ENCODE measurements at places on chromosomes 13 and 19.

- no peak for DNase-seq
Measured at GRCh38 chr19:35294859-35295791, 3.2 kb downstream of the MAG start.

- DNase-seq, result no peak
Measured at GRCh38 chr19:34269489-34269888, 15.1 kb downstream of the GARRE1 start.

GRCh38 chr13:94710065-94710781, 2.1 kb downstream of the SOX21 start:
- DNase-seq, result peak; percentile 69

DNA sequence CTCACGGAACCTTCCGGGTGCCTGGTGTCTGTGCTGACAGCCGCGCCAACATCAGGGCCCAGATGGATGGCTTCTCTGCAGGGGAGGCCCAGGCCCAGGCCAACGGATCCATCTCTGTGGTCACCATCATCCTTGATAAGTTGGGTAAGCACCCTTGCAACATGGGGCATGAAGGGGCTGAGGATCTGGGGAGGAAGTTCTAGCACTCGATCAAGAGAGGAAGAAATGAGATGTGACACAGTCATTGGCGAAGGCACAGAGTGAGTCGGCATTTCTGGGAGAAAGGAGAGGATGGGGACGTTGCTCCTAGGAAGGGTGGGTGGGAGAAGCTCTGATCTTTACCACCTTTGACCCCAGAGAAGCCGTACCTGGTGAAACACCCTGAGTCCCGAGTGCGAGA, 4.4 kb downstream of the CILP2 start:
- DNase-seq, result no peak

DNA sequence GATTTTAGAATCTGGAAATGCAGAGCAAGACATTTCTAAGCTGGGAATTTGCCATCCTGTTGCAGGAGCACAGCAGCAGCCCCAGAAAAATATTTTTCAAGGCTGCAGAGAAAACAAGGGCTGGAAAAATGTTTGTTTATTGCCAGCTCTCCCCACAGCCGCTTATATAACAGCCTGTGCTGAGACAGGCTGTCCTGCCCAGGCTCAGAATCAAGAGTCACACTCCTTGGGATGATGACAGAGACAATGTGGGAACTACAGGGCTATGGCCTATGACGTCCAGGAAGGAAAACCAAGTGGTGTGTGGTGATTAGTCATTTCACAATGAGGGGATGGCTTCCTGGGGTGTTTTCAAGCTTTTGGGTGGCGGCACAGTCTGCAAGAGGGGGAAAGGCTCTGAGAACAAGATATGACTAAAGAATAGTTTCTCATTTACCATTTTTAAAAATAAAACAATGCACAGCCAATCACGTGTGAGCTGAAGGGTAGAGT, 136.3 kb upstream of the SERP2 start:
- DNase-seq, result no peak

DNA sequence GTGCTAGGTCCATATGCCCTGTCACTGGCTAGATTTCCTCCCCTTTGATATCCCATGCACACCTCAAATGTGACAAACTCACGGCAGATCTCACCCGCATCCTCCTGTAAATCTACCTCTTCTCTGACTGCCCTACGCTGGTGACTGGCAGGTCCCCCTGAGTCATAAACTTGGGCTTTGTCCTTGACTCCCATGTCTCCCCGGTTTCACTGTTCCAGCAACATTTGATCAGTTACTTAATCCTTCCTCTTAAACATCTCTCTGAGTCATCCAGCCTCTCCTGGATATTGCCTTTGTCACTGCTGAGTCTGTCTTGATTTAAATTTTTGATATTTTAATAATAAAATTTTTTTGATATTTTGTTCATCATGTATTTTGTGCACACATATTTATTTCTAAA, 26.5 kb downstream of the FAM216B start:
- no peak for DNase-seq

DNA sequence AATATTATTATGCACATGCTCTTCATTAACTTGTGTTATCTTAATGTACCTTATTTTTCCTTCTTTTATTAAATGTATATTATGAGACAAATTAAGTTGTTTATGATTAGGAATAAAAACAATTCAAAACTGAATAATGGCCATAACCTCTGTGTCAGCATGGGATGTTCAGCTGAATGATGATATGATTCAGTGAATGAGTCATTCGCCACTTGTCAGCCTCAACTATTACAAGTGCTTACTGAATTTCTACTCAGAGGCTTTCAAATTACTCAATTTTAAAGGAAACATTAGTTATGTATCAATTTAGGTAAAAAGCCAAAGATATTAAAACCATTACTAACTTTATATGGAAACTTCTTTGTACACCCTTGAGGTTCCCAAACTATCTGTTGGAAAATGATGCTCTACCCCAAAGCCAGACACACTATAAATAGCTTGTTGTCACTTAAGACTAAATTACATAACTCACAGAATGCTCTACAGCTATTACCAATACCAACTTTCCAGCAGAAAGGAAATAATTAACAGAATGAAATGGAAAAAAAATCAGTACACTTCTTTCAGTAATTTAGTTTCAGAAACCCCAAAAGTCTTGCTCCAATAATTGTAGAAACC, 14.4 kb downstream of the LIG4 start:
- DNase-seq, result no peak

DNA sequence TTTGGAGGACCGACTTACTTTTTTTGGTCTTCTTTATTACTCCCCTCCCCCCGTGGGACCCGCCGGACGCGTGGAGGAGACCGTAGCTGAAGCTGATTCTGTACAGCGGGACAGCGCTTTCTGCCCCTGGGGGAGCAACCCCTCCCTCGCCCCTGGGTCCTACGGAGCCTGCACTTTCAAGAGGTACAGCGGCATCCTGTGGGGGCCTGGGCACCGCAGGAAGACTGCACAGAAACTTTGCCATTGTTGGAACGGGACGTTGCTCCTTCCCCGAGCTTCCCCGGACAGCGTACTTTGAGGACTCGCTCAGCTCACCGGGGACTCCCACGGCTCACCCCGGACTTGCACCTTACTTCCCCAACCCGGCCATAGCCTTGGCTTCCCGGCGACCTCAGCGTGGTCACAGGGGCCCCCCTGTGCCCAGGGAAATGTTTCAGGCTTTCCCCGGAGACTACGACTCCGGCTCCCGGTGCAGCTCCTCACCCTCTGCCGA, 409 bp downstream of the FOSB start:
- no peak for DNase-seq

DNA sequence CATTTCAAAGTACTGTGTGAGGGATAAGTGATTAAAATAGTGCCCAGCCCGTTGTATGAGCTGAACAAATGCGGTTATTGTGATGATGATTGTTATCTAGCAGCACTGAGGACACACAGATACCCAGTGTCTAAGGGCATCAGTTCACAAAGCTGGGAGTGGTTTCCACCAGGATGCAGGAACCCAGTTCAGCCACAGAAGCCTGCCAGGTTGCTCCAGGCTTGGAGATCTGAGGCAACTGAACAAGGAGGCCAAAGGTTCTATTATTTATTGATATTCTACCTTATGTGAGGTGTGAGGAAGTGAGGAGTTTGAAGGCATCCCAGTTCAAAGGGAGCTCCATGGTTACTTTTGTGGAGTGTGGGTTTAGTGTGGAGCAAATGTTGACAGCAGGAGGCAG, 13.2 kb downstream of the DIAPH3 start:
- DNase-seq, result no peak

GRCh38 chr19:6076675-6077463, 33.4 kb downstream of the RFX2 start:
- no peak for DNase-seq

DNA sequence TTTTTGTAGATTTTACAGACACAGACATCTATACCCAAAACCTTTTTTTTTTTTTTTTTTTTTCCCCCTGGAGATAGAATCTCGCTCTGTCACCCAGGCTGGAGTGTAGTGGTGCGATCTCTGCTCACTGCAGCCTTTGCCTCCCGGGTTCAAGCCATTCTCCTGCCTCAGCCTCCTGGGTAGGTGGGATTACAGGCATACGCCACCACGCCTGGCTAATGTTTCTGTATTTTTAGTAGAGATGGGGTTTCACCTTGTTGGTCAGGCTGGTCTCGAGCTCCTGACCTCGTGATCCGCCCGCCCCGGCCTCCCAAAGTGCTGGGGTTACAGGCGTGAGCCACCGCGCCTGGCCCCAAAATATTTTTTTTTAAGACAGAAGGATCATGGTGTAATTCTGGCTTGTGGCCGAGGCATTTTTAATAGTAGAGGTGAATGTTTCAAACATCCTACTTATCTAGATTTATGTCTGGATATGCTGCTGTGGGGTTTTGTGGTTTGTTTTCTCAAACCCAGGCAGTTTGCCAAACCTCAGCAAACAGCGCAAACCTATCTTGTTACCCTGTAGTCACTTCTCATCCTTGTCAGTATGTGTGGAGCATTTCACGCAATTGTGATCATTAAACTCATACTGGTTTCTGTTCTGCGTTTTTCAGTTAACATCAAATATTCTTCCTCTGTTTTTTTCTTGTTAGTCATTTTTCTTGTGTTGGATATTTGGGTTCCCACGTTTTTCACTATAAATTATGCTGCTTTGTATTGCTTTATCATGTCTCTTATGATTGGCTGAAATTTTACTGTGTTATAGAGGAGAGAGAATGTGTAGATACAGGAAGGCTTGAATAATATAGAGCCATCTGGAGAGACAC, 36.2 kb upstream of the GARRE1 start:
- no peak for DNase-seq

DNA sequence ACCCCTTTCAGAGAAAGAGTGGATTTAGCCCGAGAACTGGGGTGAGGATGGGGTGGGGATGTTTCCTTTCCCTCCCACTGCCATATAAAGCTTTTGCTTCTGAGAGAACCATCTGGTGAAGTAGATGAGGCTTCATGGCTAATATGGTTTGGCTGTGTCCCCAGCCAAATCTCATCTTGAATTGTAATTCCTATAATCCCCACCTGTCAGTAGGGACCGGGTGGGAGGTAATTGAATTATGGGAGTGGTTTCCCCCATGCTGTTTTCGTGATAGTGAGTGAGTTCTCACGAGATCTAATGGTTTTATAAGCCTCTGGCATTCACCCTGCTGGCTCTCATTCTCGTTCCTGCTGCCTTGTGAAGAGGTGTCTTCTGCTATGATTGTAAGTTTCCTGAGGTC, 270.9 kb downstream of the LMO7 start:
- no peak for DNase-seq

GRCh38 chr19:55099557-55100506, 17.6 kb downstream of the PPP1R12C start:
- no peak for DNase-seq

GRCh38 chr13:31887286-31887685, 144.3 kb upstream of the FRY start:
- no peak for DNase-seq

DNA sequence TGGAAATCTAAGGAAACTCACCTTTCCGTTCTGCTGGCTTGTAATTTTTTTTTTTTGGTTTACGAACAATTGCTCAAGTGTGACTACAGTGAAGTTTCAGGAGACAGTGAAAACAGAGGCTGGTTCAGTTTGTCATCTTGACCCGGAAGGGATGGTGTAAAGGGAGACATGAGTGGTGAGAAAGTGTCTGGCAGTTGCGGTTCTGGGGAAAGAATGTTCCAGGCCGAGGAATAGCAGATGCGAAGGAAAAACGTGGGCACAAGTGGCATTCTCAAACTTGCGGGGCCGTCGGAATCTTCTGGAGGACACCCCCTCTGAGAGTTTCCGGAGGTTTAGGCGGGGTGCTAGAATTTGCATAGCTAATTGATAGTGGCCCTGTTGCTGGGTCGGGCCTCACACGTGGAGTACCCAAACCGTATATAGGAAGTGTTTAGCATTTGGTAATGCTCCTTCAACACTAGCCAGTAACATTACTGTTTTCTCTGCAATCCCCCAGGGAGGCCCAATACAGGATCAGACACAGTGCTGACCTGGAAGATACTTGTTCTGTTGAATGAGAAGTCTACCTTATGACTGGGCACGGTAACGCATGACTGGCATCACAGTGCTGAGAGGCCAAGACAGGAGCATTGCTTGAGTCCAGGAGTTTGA, 2.8 kb upstream of the TNFSF9 start:
- no peak for DNase-seq

GRCh38 chr13:19601749-19602725, 31.4 kb upstream of the MPHOSPH8 start:
- DNase-seq, result peak; percentile 40

DNA sequence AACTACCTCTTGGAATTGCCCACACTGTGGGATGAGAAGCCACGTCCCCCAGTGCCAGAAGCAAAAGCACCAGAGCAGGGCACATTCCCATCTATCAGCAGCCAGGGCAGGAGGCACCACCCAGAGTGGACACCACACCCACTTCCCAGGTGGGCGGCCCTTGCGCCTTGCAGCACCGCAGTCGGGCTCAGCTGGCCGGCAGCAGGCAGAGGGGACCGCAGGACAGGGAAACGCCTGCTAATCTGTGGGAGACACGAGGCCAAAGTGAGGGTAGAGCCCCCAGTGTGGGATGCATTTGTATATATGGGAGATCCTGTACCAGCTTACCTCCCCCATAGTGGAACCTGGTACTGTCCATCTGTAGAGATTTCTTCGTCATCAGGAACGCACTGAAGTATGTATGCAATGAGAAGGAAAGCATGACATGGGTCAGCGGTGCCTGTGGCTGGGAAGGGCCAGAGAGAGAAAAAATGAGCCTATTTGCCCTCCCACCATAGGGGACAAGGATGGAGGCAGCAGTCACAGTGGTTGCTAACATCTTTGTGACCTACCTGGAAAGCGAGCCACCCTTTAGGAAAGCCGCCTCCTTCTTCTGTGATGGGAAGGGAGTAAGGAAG, 30.9 kb upstream of the NPAS1 start:
- DNase-seq, result no peak

- DNase-seq, result no peak
Measured at GRCh38 chr19:50861010-50861409, 6.3 kb downstream of the KLK3 start.

DNA sequence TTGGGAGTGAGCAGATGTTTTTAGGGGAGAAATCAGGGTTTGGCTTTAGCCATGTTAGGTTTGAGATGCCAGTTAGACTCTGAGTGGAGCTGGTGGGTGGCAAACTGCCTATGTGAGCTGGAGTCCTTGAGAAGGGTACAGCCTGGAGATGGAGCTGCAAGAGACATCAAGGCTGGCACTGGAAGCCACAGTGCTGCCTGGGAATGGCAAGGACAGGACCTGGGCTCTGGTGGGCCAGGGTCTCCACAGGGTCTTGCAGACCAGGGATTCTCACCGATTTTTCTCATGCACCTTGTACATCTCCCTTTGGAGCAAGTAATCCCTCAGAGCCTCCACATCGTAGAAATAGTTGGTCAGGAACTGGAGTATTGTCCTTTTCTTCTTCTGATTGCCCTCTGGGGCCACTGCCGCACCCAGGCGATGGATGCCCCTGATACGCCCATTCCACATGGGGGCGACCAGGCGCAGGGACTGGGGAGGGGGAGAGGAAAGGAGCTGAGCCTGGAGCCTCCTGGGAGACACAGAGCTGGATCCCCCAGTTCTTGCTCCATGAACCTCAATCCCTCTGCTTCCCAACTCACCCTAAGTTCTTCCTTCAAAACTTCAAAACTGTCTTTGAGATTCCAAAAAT, 1.7 kb downstream of the DMAC2 start:
- DNase-seq, result no peak

DNA sequence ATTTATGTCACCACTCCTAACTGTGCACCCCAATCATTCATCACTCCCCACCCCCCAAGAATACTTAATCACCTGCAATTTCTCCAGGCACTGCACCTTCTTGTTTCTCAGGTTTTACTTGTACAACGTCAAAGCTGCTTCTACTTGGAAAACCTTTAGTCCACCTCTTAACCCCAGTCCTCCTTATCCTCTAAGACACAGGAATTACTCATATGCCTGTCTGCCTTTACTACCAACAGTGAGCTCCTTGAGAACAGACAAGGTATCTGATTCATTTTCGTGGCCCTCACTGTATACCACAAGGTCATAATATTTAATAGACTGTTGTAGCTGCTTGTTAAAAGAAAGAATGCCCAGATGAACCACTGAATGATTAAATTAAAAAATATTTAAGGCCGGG, 21.0 kb upstream of the NDFIP2 start:
- DNase-seq, result no peak
